Transverse colon (tissue), 4 donors: ENCODE measurements at places on chromosomes 2 and 18. TPM values are rescaled to one million over a fixed set of nuclear protein-coding genes. Genes with fewer than 3 reads are reported as not detected.
A peak's percentile ranks its signal among the peaks of the same experiment; 100 is the strongest.

GRCh38 chr2:203549406-203549805 lies 14.3 kb upstream of the RAPH1 start:
- no peak overlapping the region for H3K4me3 ChIP-seq
- no peaks in the 10 kb centered on the region for H3K27me3 ChIP-seq
- H3K4me1 ChIP-seq, result no peaks in the 10 kb centered on the region
- no peaks in the 10 kb centered on the region for H3K36me3 ChIP-seq

GRCh38 chr2:46025081-46025480 lies 272.1 kb upstream of the EPAS1 start:
- H3K36me3 ChIP-seq, result no peaks in the 10 kb centered on the region
- no peaks in the 10 kb centered on the region for H3K27me3 ChIP-seq
- no peak overlapping the region for H3K4me3 ChIP-seq

DNA sequence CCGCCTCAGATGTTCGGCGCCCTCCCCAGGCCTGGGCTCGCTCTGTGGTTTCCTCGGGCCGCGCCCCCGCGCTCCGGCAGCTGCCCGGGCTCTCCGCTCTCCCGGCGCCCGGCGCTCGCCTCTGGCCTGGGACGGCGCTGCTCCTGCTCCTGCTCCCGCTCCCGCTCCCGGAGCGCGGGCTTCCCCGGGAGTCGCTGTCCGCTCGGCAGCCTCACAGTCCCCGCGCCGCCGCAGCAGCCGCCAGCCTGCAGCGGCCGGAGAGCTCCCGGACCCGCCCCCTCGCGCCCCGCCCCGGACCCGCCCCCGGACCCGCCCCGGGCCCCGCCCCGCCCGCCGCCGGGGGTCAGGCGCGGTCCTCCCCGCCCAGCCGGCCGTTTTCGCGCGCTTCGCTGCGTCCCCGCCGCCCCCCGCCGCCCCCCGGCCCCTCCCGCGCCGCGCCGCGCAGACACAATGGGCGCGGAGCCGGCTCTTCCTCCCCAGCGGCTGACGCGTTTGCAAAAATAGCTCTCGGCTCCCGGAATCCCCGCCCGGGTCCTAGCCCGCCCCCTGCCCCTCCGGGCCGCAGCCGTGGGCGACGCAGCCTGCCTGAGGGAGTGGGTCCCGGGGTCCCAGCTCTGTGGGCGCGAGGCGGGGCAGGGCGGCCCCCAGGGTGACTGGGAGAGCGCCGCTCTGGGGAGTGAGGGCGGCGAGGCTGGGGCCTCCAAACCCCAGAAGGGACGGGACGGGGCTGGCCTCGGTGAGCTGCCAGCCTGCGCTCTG lies at the start of gene ARL4C:
ARL4C (minus strand) TSS at position 247 of the 759 bp plus-strand sequence. CDS start 495 bp downstream, outside the sequence.
- no peaks in the 10 kb centered on the region for H3K36me3 ChIP-seq
- H3K4me1 ChIP-seq, result peaks cover 15% of the 10 kb centered on the region
- peaks cover 29% of the 10 kb centered on the region for H3K27me3 ChIP-seq
- peak within 1 kb of the TSS; percentile 86 for H3K27ac ChIP-seq
- H3K4me3 ChIP-seq, result peak within 1 kb of the TSS; percentile 74

DNA sequence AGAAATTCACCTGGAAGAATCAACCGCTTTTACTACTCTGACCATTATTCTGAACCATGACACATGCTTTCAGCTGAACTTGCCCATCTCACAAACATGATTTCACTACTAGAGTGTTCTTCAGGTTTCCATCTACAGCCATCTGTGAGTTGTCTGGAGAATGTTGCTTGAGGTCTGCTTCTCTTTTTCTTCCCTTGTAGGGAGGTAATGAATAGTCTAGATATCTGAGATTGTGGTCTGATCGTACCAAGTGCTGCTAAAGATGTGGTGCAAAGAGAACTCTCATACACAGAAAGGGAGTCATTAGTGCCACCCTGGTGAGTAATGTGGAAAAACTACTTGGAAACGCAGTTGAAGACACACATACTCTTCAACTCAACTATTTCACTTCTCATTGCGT lies 10.2 kb downstream of the SOWAHC start:
- no peaks in the 10 kb centered on the region for H3K27me3 ChIP-seq
- no peaks in the 10 kb centered on the region for H3K4me1 ChIP-seq
- no peak for DNase-seq
- no peak overlapping the region for H3K27ac ChIP-seq
- H3K4me3 ChIP-seq, result no peak overlapping the region

DNA sequence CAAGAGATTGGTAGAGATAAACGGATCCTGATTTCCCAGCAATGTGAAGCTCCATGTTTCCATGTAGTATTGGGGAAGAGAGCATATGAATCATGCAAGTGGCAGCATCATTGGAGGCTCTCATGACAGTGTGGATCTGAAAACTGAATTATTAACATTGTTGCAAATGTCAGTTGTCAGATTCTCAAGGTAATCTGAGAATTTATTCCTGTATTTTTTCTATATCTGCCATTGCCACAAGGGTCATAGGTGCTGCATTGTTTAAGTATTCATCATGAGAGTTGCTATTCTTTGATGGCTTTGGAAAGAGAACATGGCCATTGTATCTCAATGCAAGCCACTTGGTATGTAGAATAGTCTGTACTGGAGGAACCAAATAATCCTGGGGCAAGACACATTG lies 1217.0 kb upstream of the ZEB2 start:
- no peaks in the 10 kb centered on the region for H3K4me1 ChIP-seq
- no peaks in the 10 kb centered on the region for H3K27me3 ChIP-seq
- no peak overlapping the region for H3K27ac ChIP-seq
- H3K4me3 ChIP-seq, result no peak overlapping the region
- no peak for DNase-seq

The ARHGAP28 gene
- 26.3 TPM for total RNA-seq

The EGR4 gene
- total RNA-seq, result not detected
